ENCODE measurements at places on chromosomes 6 and 20.

DNA sequence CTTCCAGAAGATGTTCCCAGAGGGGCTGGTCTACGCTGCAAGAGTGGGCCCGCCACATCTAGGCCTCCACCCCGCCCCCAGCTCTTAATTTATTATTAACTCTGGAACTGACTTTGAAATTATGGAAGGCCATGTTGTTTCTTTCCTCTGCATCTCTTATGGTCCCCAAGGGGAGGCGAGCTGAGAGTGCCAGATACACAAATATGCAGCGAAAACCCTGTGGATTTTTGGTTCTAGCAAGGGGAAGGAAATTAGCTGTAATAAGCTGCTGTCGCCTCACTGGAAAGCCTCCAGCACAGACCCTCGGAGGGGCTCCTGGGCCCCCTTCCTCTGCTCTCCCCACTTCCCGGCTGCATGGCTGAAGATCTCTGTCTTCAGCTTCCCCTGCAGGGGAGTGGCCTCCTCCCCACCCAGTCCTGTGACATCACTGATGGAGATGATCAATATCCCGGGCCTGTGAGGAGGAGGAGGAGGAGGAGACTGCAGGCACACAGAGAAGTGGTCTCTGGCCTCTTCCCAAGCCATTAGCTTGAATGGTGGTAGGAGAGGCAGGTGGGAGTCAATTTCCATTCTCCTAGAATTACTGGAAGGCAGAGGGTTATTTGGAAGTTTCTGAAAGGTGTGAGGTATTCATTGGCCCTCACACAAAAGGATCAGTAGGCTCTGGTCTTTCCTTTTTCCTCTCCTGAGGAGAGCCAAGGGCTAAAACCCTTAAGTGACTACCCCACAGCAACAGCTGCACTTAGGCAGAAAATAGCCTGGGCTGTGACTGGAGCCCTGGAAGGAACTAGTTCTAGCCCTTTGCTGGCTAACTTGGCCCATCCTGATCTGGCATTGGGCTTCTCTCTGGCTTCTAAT is 39.7 kb upstream of the CCDC167 start:
- DNase-seq = no peak

GRCh38 chr6:110882274-110882619 is 7.7 kb downstream of the AMD1 start:
- no peak for DNase-seq

DNA sequence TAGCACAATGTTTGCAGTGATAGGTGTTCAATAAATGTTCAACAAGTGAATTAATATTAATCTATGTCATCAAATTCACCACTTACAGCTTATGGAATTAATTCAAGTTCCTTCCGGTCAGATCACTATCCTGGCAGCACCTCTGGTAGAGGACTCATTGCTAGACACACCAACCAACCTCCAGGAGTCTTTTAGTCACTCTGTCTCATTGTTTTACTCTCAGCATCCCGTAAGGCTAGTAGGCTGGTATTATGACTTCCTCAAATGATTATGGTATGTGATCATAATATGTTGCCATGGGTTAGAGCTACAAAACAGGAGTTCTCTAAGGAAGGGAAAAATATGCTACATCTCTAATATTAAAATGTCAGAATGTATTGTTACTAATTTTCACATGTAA is 21.7 kb upstream of the MMS22L start:
- DNase-seq = no peak

GRCh38 chr20:18738055-18738454 is 75.5 kb upstream of the SCP2D1 start:
- no peak for DNase-seq

GRCh38 chr6:89941031-89941762 is 46.9 kb downstream of the GJA10 start:
- DNase-seq = no peak

DNA sequence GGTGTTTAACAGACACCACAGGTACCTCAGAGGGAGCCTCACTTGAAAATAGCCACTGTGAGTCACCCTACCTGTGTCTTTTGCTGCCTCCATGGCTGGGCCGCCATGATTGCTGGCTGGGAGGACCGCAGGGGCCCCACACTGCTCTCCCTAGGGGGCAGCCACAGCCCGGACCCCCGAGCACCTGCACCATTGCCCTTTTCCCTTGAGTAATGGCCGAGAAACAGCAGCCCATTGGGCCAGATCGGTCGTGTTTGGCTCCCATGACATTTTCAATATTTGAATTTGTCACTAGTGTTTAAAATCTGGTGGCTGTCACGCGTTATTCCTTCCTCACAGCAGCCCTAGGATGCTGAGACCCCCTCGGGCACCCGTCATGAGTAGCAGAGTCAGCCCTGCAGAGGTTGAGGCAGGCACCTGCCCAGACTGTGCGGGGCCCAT is 6.7 kb downstream of the ZBP1 start:
- no peak for DNase-seq

GRCh38 chr6:12163744-12164507 is 126.2 kb upstream of the EDN1 start:
- no peak for DNase-seq

GRCh38 chr20:55784036-55784435 is 221.3 kb downstream of the CBLN4 start:
- no peak for DNase-seq

DNA sequence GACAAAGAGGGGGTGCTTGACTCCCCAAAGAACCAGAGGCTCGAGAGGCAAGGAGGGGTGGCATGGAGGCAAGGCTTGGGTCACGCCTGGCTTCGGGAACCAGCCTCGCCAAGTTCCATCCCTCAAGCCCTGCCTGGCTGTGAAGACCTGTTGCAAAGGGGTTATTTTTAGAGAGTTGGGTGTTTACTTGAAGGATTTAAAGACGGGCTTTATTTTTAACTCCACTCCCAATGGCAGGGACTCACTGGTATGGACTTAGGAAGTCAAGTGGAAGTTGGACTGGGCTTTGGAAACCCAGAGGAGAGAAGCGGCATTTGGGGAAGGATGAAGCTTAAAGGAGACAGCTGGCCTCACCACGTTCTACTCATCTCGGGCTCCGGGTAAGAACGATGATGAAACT is 43.1 kb downstream of the JPH2 start:
- DNase-seq = no peak

- DNase-seq = no peak
Observed at GRCh38 chr6:116364321-116364720, 6.4 kb upstream of the DSE start.

- DNase-seq = peak; percentile 77
Observed at GRCh38 chr6:169961772-169962561, 210.5 kb downstream of the ERMARD start.

- no peak for DNase-seq
Observed at GRCh38 chr20:44264287-44264686, 17.2 kb downstream of the GDAP1L1 start.

DNA sequence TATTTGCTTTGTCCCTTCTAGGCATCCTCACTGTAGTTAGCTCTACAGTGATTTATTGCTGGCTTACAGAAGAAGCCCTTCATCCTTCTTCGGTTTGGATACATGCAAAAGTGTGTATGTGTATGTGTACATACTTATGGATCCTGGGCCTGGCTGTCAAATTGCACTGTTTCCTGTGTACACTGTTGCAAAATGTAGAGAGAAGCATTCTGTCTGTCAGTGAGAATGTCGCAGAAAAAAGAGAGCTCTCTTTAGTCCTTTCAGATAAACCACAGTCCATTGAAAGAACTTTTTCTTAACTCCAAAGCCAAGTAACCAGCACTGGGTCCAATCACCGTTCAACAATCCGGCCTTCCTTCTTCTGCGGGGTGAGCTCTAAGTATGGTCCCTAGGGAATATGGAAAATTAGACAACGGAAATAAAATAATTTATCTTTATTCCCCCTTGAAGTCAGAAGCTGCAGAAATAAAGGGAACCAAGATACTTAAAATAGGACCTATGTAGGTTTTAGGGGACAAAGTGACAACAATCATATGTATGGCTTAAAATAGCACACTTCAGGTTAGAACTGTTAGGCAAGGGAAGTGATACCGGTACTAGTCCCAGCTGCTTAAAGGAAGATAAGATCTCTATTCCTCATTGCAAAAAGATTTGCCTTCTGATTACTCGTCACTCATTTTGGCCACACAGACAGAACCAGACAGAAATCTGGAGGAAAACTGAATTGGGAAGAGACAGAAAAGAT is 107.0 kb downstream of the CD83 start:
- DNase-seq = no peak

DNA sequence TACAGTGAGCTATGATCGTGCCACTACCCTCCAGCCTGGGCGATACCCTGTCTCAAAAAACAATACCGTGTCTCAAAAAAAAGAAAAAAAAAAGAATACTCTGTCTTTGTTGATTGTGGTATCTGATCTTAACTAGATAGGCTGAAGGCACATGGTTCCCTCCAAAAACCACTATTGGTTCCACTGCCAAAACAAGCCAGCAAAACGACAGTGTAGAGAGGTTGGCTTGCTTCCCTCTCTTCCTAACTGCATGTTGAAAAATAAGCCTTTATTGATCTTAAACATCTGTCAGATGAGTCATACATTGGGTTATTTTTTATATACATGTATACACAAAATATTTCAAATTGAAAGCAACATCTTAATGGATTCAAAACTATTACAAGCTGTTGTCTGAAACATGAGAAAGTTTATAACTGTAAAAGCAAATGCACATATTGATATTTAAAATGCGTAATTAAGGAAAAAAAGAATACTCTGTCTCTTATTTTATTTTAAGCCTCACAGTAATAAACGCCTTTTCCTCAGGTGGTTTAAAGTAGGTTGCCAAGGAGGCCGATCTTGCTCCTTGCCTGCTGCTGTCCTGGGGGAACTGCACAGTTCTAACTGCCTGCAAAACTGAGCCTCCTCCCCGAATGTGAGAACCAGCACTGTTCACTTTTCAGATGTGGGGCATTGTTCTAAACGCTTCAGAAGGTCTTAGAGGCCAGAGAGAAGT is 7.0 kb upstream of the NINL start:
- no peak for DNase-seq

DNA sequence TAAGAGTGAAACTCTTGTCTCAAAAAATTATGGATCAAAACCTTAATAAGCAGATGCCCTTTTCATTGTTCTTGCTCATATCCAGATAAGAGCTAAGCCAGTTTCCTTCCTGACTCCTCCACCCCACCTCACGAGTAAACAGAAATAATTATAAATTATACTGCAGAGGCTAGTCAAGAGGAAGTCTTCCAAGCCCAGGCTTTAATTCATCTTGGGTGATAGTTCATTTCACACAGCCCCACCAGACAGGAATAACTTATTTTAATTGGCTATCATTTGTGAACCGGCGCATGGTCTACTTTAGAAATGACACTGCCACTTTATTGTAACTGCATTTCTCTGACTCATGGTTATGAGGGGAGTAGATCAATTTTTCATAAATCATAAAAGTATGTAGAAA is 102.0 kb downstream of the BTBD3 start:
- no peak for DNase-seq

GRCh38 chr6:43736211-43736786 is 33.7 kb upstream of the VEGFA start:
- DNase-seq = peak; percentile 14

DNA sequence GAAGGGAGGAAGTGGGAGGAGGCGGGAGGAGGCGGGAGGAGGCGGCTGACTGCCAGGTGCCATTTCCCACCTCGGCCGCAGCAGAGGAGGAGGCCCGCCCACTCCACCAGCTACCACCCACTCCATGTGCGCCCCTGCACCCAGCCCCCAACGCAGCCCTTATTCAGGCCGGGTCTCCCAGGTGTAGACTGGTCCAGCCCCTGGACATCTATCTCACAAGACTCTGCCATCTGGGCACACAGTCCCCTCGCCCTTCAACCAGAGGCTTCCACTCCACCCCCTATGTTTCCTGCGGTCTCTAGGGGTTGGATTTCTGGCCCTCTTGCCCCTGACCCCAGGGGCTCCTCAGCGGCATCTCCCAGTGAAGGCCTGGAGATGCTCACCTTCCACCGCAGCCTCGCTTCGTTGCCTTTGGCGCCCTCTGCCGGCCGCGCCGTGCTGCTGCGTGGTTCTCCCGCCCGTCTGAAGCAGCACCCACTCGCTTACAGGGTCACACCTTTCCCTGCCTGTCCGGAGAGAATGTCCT is 32.6 kb upstream of the FAM83D start:
- DNase-seq = peak; percentile 83

- no peak for DNase-seq
Observed at GRCh38 chr6:140812636-140813035, 1320.1 kb upstream of the GJE1 start.

GRCh38 chr6:135395136-135395535 is 102.4 kb downstream of the AHI1 start:
- DNase-seq = no peak

All from ecto neural progenitor cell (in vitro differentiated cells).